ENCODE measurements at places on chromosomes 5 and 9.
A peak's percentile ranks its signal among the peaks of the same experiment; 100 is the strongest.

DNA sequence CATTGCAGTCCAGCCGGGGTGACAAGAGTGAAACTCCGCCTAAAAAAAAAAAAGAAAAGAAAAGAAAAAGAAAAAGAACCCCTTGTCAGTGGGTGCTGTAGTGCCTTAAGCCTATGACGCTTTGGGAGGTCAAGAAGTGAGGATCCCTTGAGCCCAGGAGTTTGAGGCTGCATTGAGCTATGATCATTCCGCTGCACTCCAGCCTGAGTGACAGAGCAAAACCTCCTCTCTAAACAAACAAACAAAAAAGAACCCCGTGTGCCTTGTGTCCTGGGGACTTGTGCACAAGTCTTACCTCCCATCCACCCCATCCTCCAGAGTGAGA is 33.5 kb upstream of the STXBP1 start:
- no peak for DNase-seq

GRCh38 chr9:89639367-89639795 is 34.6 kb downstream of the GADD45G start:
- no peak for DNase-seq

DNA sequence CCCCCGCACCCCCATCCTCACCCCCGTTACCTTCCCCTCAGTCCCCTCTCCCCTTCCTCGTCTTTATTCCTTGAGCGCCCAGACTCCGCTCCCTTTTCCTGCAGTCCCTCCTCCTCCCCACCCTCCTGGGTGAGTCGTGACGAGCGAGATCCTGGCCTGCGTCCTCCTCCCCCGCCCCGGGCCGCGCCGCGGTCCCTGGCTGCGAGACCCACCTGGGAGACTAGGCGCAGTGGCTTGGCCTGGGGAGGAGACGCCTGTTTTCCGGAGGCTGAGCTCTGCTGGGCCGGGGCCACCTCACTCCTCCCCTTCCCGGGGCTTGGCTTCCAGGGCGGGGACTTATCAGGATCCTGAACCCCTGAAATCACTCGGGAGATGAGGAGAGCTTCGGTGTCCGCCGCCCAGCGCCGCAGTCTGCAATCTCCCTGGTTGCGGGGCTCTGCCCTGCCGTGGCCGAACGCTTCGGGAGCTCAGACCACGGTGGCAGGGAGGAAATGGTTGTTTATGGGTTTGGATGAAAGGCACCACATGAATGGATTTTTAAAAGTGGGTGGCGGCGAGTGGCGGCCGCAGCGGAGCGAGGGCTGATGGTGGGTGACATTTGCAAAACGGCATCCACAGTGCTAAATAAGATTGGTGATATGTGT is 984 bp downstream of the STXBP1 start:
- peak; percentile 45 for DNase-seq

DNA sequence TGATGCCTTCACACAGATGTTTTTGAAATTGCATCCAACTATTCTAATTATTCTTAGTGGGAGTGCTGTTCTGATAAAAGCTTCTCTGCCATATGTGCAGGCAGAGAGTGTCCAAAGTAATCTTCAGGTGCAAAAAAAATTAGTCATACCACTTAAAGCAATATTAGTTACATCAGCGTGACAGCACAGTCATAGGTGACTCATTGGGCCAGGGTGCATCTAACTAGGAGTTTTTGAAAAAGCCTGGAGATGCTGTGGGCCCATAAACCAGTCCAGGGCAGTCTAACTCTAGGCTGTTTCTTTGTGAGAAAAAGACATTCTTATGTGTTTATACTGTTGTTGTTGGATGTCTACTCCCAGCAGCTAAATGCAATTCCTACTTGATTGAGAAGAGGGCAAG is 33.0 kb upstream of the C6 start:
- no peak for DNase-seq

- DNase-seq, result no peak
Observed at GRCh38 chr9:114089206-114089840, 9.8 kb downstream of the KIF12 start.

DNA sequence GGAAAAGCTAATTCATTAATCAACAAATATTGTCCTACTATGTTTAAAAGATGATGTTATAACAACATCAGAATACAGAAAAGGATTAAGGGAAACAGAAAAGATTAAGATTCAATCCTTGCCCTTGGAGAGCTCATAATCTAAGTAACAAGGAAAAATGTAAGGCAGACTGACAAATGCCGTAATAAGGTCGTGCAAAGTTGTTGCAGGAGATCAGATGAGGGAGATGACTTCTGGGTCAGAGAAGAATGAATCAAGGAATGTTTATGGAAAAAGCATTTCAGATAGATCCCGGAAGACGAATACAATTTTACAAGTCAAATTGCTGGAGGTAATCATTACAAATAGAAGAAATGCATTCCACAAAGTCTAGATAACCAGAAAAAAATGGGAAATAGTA is 6.4 kb downstream of the ADAMTS6 start:
- no peak for DNase-seq

DNA sequence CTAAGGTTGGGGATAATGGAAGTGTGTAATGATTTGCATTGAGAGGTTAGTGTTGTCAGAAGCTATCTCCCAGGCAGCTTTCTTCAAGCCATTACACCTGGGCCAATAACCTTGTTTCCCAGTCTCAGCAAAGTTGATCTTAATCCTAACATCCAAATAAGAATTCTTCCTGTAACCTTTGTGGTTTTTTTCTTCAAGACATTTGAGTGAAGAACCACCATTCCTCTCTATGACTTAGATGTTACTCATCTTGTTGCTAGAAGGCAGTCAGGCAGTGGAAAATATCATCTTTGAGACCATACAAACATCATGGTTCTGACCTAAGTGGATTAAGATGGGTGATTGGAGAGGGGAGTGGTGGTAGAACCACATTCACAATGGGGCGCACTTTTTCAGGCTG is 103.5 kb downstream of the NDUFAF2 start:
- peak; percentile 35 for DNase-seq

GRCh38 chr5:33367416-33367815 is 73.3 kb upstream of the TARS1 start:
- no peak for DNase-seq

- no peak for DNase-seq
Observed at GRCh38 chr9:71896761-71897160, 14.2 kb downstream of the ABHD17B start.

DNA sequence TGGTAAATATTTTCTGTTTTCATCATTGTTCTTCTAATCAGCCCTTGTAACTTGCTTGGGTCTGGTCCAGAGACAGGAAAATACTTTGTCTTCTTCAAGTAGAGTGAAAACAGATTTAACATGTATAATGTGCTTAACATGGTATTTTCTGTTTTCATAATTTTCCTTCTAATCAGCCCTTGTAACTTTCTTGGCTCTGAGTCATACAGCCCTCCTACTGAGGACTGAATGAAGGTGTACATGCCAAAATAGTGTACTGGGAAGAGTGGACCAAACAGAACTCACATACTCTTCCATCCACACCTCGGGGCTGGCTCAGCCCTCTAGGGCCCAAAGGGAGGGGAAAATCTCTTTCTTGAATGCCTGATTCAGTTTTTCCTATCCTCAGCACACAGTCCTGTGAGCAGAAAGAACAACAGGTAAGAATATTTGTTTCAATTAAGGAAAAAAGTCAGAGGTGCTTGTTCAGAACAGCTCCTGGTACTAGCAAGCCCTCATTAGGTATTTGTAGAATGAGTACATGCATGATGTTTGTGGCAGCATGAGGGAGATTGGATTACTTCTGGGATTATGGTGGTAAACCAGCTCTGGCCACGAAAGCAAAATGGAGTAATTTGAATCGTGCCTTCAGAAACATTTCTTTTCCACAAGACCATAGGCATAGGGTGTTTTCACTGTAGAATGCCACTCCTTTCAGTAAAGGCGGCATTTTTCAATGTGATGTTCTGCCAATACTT is 24.2 kb upstream of the MACIR start:
- no peak for DNase-seq

DNA sequence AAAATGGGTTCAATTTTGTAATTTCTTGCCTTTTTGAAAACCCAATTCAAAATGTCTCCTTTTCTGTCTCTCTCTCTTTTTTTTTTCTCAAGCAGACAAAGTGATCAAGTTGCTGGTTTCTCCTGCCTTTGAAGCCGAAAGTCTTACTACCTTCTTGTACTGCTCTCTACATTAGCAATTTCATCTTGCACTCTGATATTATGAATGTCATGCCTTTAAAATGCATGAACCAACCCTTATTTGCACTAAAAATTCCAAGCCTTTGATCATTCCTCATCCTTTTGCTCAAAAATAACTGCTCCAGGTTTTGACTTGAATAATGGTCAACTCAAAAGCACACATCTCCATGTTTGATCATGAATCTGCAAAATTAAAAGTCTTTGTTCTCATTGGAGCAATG is 125.2 kb downstream of the CETN3 start:
- no peak for DNase-seq

GRCh38 chr5:178186427-178186826 is 744 bp downstream of the GMCL2 start:
- no peak for DNase-seq

DNA sequence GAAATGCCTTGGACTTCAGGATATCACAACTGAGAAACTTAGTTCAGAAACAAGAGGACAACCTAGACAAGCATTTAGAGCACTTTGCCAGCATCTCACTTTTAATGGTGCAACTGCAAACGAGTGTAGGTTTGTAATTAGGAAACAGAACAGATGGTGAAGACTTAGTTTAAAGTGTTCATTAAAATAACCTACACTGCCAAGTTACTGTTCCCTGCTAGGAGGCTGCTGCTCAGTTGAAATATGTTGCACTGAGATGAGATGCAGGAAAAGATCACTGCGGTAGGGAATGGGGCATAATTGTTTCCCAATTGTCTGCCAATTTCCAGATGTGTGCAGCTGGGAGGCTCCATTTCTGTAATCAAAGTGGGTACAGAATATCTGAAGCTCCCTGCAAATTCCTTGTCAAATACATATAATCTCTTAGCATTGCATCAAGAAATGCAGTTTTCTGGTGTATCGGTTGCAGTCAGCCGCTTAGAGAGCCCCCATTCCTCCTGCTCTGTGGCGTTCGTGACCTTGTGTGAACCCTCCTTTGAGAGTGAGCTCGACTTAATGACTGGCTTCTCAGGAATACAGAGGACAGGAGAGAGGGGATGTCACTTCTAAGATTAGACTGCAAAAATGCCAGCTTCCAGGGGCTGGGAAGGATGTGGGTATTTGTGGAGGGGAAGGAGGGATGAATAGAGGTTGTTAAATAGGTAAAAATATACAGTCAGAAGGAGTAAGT is 448.9 kb downstream of the MED10 start:
- DNase-seq, result no peak

GRCh38 chr5:40098313-40098712 is 581.4 kb upstream of the PTGER4 start:
- DNase-seq, result no peak

- DNase-seq, result no peak
Observed at GRCh38 chr9:91657501-91657900, 233.9 kb upstream of the NFIL3 start.

DNA sequence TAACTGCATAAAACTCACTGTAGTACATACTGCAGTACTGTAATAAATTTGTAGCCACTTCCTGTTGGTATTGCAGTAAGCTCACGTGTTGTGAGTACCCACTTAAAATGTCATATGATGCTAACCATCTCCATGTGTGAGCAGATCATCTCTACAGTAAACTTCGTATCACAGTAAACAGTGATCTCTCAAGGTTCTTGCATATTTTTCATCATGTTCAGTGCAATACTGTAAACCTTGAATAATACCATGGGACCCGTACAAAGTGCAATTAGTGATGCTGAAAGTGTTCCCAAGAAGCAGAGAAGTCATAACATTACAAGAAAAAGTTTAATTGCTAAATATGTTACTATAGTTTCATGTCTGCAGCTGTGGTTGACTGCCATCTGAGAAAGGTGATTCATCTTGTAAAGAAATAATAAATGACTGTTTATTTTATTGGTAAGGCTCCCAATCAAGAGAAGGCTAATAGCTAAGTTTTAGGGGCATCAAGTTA is 253.8 kb upstream of the POU5F2 start:
- DNase-seq, result peak; percentile 39

GRCh38 chr5:83548581-83548980 is 77.0 kb downstream of the VCAN start:
- peak; percentile 60 for DNase-seq

- no peak for DNase-seq
Observed at GRCh38 chr5:13944560-13945199, at the start of gene DNAH5. DNAH5 (minus strand) TSS chr5:13944688; CDS start chr5:13944438, 250 bp downstream.

GRCh38 chr9:115524453-115525059 is 406.6 kb upstream of the TNC start:
- peak; percentile 44 for DNase-seq

- DNase-seq, result no peak
Observed at GRCh38 chr5:90473396-90474234, 956 bp downstream of the MBLAC2 start.

DNA sequence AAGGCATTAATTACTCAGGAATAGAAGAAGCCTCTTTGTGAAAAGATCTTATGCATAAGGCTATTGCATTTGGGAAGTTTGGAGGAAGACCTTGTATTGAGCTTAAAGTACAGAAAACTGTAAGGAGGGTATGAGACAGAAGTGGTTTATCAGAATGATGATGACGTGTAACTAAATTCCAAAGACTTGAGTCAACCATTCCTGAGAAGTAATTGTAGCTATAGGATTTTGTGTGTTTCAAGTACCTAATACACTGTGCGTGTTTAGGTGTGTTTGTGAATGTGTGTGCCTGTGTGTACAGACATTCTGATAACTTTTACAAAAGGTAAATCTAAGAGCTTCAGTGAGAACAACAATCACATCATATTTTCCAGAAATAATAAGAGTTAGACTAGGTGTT is 46.5 kb upstream of the IRX2 start:
- no peak for DNase-seq

DNA sequence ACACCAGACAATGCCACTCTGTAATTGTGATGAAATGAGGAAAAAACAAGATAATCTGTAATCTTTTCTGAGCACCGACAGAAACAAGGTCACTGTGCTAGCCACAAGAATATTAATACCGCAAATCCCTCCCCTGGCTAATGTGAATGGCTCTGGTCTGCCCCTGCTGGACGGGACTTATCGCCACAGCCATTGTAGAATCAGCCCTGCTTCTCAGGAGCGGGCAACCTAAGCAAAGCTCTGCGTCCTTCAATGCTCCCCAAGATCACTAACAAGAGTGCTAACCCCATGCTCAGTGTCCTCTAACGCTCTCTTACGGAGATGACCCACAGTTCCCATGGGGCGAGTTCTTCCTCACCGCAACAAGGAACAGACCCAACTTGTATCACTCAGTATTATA is 42.7 kb downstream of the OR2V1 start:
- no peak for DNase-seq

DNA sequence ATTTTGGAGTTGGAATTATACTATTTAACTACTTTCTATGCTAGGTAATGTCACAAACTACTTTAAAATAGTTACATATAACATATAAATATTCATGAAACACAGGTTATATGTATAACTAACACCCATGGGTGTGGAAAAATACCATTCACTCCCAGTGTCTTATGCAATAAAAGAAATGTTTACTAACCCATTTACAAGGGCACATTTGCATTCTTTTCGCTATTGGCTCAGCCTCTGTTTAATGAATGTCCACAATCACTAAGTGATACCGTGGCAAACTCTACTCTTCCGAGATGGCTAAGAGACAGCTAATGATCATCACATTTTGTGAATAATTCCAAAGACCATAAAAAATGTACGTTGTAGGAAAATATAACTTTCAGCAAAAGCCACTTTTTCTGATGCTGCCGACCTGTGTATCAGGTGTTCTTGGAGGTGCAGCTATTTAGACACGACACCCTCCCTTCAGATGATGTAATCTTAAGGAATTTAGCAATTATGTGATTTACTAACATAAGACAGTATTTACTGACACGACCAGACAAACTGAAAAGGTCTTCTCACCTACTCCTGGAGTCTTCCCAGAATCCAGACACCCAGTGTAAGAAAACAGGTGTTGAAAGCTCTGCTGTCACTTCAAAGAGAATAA is 121.7 kb upstream of the FAM120A start:
- DNase-seq, result no peak
